NCI-H2081 treated with DMSO at 0.1 percent for 48 hours (cell line): ENCODE measurements at places on chromosomes 2 and 18.

DNA sequence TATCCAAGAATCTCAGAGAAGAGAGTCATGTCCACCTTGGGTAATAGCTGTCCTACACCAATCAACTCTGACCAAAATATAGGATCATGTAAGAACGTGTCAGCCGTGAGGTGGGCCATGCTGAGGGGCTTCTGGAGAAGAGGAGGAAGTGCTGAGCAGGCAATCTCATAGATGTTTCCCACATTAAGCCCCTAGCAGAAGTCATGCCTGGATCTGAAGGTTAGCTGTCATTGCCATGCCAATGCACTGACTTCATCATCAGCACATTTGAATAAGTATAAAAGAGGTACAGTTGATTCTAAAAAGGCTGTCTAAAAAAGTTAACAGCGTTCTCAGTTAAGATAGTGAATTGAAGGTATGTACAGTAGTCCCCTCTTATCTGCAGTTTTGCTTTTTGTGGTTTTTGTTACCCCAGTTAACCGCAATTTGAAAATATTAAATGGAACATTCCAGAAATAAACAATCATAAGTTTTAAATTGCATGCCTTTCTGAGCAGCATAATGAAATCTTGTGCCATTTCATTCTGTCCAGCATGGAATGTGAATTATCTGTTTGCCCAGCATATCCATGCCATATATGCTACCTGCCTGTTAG is 67.2 kb upstream of the TMEM17 start:
- no peak for DNase-seq

DNA sequence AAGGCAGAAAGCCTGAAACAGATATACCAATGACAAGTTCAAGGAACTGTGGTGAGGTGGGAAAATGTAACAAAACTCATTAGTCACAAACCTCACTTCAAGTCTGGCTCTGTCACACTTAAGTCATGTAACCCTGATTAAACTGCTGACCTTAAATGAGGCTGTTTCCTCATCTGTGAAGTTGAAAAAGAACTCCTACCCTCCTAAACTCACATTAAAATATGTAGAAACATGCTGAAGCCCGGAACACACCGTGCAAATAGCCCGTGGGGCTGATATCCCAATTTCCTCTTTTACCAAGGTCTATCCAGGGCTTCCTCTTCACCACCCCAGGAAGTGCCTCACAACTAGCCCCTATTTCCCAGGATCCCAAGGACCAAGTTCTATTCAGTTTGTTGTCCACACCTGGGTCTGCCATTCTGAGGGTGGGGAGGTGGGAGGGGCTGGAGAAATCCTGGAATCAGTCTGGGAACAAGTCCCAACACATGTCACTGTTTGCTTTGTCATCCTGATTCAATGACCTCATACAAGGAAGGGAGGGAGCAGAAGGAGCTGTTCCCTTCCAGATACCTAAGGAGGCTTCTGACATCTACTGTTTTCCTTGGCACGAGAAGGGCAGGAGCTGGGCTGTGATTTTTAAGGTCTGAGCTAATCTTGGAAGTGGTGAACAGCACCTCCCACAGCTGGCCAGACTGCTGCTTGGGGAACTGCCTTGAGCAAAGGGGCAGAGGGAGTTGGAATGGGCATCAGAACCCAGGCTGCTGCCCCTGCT is 42.3 kb downstream of the SLC4A1AP start:
- no peak for DNase-seq

DNA sequence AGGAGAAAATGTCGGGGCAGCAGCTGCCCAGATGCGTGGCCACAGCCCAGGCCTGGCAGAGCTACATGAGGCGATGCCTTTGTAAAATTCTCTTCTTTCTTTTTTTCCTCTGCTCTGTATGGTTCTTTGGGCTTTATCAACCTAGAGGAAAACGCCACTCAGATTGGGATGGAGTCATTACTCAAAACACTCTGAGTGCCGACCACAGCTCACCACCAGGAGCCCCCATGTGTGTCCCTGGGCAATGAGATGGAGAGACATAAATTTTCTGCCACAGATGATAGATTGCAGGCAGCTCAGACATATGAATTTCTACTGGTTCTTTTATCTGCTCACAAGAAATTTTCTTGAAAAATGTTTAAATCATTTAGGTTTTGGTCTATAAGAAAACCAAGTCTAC is 56.0 kb downstream of the PARD6G start:
- DNase-seq: no peak

- peak; percentile 28 for DNase-seq
Measured at GRCh38 chr2:177724398-177725287, 332.1 kb downstream of the AGPS start.

GRCh38 chr2:71282493-71282892 is 49.1 kb upstream of the ZNF638 start:
- no peak for DNase-seq

DNA sequence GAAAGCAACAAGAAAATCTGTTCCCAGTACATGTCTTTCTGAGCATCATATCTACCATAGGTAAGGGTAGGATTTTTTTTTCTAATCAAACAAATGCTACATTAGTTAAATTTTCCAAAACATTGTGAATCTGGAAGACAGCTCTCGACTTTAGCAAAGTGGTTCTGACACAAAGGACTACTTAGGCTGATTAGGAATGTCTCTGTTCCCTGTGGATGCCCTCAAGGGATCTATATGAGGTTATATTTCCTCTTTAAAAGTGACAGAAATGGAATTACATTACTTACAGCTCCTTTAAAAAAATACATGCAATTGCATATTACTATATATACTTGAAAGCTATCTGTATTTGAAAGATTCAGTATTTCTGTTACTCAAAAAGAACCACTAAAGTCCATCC is 15.4 kb downstream of the NYAP2 start:
- DNase-seq: no peak

DNA sequence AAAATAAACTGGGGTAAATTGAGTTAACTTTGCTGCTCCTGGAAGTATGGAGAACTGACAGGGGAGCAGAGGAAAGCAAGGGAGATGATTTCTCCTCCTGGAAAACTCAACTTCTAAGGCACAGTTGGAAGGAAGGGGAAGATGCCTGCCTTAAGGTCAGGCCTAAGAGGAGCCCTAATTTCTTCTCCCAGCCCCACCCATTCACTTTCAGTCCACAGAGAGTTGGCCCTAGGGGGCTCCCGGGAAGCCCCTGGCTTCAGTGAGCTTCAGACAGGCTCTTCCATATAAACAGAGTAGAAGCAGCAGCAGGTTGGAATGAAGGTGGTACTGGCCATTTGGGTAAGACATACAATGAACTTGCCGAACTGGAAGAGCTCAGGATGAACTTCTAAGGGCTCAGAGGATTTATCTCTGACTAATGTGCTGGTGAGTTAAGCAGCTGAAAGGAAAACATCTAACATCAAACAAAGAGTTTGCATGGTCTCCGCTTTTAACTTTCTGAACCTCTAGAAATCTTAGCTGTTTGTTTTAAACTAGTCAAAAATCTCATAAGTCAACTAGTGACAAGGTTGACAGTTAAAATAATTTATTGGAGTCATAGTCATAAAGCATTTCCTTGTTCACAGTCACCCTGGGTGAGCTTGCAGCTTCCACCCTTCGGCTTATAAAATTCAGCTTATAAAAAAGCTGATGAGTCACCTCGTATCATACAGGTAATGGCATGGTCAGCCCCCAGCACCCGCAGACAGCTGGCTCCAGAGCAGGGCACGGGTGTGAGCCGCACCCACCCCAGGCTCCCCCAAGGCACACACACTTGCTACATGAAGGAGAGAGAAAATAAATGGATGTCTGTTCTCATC is 9.8 kb downstream of the MALL start:
- DNase-seq: no peak

DNA sequence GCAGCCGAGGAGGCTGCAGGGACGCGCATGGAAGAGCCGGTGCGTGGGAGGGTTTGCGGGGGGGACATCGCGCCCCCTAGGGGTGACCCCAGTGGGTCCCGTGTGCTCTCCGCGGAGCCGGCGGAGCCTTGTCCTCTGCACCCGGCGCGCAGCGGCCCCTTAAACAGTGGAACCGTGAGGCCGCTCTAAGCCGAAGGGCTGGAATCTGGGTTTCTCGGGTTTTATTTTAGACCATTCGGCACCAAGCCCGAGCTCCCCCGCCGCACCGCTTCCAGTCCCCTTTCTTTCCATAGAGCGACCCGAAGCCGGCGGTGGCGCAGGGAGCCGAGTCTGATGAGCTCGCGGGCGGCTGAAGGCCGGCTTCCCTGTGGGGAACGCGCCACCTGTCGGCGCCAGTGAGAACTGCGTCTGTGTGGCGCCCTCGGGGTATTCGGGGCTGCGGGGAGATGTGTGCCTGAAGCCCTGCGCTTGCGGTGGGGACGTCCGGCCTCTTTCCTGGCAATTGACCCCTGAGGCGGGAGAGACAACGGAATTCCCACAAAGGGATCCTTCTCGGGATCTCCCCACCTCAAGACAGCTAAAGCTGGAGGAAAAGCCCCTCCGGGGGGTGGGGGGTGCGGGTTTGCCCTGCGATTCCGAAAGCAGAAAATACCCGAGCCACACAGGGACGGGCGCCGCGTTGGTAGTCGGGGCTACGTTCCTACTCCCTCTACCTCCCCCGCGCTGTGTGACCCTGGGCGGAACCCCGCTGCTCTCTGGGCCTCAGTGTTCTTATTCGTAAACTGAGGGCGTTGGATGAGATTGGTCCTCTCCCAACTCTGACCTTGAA is 8.2 kb upstream of the EN1 start:
- DNase-seq: peak; percentile 1

GRCh38 chr2:134973241-134974138 is 54.9 kb downstream of the CCNT2 start:
- no peak for DNase-seq

DNA sequence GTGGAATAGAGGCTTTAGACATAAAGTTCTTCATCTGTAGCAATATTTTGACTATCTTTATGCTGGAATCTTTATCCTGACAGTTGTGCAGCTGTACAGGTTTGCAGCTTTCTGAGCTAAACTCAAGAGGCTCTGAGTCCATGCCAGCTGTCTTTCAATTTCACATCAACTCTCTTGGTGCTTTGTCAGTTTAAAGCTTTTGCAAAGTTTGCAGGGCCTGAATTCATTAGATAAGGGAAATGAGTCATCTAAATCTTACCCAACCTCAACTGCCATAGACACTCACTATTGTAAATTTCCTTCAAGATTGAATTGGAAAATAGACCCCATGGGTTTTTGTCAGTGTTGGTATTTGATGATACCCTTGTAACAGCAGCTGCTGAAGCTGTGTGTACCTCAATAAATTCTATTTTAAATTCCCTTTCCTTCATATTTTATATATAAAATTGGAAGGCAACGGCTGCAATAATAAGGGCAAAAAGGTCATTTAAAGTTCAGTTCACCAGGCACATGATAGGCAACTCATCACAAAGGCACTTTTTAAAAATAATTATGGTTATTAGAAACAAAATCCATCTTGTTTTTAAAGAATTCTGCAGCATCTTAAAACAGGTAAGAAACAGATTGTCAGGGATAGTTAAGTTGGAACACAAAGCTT is 169.9 kb upstream of the SLC39A10 start:
- no peak for DNase-seq

DNA sequence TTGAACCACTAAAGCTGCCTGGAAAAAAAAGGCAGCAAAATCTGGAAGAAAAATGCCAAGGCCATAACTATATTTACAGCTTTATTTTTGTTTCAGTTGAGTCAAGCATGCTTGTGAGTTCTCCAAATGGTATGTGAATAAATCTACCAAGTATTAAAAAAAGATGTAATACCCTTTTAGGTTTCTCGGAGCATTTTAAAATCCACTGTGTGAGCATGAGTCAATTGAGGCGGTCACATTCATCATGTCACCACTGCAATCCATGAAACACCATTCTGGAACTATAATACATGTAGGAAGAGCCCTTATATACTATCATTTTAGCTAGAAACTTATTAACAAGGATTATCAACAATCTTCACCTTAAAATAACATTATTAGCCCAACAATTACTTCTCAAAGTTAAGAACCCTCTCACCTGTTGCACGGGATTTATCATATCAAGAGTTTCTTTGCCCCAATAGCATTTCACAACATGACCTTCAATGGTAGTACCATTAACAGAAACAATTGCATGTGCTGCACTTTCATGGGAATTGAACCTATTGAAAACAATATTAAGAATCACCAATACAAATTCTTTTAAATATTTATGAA is 24.2 kb upstream of the C2orf42 start:
- no peak for DNase-seq

GRCh38 chr2:198072655-198073054 is 268.3 kb downstream of the PLCL1 start:
- DNase-seq: no peak

DNA sequence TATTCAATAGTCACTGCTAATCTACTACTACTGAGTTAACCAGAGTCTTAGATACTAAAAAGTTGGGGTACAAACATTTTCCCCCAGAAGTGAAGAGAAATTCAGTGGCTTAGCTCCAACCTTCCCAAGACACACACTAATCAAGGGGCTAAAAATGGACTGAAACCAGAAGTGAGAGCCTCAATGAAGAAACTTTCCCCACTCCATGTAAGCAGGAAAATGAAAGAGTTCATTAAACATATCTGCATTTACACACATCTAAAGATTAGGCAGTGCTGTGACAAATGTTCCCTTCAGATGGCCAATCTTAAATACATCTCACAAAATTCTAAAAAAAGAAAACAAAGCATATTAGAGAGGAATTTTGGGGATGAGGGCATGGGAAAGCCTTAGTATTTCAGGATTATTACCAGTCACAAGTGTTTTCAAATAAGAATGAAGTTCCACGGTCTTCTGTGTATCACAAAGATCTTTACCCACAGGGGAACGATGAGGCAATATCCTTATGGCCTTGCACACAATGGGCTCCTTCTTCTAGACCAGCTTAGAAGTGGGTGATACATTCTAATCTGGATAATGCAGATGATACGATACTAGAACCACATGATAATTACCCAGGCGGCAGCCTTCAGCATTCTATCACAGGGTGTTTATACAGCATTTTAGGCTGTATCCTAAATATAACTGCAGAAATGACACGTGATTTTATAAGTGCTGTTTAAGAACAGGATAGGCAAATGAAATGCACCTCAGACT is 17.1 kb downstream of the ANKRD44 start:
- no peak for DNase-seq

DNA sequence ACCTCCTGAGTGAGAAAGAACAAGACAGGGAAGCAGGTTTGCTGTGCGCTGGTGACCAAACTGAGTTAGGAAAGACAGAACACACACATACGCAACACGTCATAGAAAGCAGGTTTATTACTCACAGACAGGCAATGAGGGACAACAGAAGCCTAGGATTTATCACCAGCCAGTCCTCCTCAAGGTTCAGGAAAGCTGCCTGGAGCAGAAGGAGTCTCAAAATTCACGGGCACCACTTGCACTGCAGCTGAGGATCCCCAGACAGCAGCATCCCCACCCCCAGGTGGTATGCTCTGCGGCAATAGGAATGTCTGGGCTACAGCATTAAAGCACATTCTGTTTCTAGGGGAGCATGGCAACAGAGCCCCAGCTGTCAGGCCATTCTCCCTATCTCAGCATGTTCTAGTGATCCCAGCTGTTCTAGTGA is 284.4 kb upstream of the RGPD4 start:
- no peak for DNase-seq

- no peak for DNase-seq
Measured at GRCh38 chr2:60880643-60881046, 729 bp upstream of the REL start.

DNA sequence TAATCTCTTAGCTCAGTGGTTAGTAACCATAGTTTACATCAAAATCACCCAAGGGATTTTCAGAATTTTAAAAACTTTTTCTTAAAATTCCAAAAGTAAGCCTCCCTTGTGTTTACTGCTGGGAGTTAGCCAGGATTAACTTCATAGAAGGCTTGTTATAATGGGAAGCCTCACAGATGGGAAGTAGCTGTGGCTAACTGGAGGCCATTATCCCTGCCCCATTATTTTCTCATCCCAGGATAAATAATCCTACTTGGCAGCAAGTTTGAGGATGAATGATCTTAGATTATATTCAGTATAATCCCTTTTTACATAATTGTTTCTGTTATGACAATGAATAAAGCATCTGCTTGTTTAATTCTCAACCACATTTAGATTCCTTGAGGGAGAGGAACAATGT is 25.5 kb downstream of the PLEK start:
- DNase-seq: no peak
